ENCODE measurements at places on chromosomes 16 and 17.

DNA sequence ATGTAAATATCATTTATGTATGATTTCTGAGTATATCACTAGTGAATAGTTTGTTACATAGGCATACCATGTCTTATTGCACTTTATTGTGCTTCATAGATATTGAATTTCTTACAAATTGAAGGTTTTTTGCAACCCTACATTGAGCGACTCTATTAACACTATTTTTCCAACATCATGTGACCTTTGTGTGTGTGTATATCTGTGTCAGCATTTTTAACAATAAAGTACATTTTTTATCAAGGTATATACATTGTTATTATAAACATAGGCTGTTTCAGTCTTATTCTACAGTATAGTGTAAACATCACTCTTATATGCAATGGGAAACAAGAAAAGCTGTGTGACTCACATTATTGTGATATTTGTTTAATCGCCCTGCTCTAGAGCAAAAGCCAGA lies 1944.9 kb downstream of the TP53TG3F start:
- DNase-seq, result no peak

- DNase-seq, result no peak
These were observed 29.2 kb downstream of the HS3ST2 start for GRCh38 chr16:22843122-22843521.

DNA sequence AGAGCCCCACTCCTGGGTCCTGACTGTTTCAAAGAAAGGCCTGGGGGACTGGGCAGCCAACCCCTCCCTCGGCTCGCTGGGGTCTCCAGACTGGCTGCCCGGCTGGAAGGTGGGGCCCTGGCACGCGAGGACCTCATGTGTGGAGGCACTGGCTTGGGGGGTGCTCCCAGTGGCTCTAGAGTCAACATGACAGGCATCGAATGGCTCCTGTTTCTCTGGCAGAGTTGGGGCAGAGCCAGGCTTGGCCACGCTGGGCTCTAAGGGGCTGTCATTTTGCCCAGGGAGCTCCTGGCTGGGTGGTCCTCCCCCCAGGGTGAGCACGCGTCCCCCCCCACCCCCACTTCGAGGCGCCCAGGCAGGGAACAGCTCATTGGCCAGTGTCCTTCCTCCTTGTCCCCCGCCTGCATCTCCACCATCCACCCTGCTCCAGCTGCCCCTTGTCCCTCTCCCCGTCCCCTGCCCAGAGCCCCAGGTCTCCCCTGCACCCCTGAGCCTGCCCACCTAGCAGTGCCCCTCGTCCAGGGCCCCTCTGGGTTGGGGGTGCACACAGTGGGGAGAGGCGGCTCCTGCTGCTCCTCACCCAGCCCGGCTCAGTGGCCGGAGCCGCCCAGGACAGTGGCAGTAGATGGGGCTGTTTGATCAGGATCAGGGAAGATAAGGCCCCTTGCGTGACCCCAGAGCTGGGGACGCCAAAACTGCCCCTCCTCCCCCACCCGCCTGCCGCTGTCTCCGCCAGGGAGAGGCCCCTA lies 2.7 kb downstream of the GCGR start:
- no peak for DNase-seq

- no peak for DNase-seq
These were observed 6.8 kb downstream of the KCNH6 start for GRCh38 chr17:63529711-63530556.

- no peak for DNase-seq
These were observed 42.4 kb downstream of the PPL start for GRCh38 chr16:4894276-4895150.

DNA sequence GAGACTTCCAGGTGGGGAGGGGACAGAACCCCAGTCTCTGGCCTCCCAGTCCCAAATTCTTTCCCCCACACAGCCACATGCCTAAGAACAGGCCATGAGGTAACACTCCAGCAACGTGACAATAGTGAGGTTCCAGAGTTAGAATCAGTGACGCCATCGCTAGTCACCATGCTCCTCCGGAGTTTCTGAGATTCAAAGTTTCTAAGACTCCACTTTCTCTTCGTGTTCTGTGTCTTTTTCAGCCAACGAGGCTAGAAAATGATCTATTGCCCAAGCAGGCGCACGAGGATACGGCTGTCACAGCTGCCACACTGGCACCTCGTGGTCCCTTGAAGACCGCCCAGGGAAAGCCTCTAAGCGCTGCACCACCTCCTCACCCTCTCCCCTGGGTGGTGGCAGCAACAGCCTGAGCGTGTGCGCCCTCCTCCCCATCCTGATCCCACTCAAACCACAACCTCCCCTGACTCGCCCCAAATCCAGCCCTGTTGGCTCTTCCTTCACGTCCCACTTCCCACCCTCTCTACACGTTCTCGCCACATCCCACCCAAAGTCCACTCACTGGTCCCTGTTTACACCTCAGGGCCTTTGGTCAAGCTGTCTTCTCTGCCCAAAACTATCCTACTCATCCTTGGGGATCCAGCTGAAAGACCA lies 1.0 kb downstream of the MCRIP1 start:
- no peak for DNase-seq

DNA sequence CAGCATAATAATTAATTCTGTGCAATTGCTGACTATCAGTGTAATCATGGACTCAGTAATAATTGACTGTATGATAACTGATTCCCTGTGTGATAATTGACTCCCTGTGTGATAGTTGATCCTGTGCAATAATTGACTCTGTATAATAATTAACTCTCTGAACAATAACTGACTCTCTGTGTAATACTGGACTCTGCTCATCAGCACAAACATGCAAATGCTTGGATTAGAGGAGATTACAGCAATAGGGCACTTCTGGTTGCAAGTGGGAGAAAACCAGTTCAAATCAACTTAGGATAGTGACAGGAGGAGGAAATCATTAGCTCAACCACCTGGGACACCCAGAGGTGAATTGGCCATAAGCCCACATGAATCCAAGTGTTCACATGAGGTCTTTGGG lies 582.1 kb downstream of the RBFOX1 start:
- no peak for DNase-seq

- no peak for DNase-seq
These were observed 9.6 kb downstream of the ZNF205 start for GRCh38 chr16:3121851-3122467.

All from SK-N-MC (cell line).